Naive B cell (primary cell): ENCODE measurements at places on chromosomes 1 and 21.
A peak's percentile ranks its signal among the peaks of the same experiment; 100 is the strongest.

DNA sequence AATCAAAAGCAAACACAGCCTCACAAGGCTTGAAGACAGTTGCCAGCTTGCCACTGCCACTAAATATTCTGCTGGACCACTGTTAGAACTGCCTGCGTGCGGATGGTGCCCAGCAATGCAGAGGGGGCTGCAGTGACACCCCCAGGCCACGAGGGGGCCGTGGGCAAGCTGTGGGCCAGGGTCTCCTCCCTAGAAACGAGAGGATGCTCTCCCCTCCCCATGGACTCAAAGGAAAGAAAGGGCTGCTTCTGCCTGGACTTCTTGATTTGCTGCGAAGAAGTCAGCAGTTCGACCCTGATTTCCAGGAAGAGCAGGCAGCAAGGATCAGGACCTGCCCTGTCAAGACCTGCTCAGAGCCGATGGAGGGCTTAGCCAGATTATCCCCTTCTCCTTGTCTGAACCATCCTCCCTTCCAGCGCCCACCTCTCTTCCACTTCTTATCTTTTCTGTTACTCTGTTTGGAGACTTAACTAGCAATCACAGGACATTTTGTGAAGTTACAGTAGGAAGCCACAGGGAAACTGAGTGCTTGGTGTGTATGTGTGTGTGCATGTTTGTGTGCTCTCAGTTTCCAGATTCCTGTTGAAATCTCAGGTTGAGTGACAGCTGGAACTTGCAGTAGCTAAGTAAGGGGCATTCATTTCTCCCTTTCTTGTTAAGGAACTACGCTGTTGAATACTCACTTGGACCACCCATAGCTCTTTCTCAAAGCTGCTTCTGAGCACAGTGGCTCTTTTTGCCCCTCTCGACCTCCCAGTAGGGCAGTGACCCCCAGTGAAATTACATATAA lies 2.7 kb downstream of the MAN1C1 start:
- no peak overlapping the region for H3K27ac ChIP-seq
- peak; percentile 36 for DNase-seq
- H3K36me3 ChIP-seq, result no peaks in the 10 kb centered on the region
- H3K27me3 ChIP-seq, result peaks cover 60% of the 10 kb centered on the region

DNA sequence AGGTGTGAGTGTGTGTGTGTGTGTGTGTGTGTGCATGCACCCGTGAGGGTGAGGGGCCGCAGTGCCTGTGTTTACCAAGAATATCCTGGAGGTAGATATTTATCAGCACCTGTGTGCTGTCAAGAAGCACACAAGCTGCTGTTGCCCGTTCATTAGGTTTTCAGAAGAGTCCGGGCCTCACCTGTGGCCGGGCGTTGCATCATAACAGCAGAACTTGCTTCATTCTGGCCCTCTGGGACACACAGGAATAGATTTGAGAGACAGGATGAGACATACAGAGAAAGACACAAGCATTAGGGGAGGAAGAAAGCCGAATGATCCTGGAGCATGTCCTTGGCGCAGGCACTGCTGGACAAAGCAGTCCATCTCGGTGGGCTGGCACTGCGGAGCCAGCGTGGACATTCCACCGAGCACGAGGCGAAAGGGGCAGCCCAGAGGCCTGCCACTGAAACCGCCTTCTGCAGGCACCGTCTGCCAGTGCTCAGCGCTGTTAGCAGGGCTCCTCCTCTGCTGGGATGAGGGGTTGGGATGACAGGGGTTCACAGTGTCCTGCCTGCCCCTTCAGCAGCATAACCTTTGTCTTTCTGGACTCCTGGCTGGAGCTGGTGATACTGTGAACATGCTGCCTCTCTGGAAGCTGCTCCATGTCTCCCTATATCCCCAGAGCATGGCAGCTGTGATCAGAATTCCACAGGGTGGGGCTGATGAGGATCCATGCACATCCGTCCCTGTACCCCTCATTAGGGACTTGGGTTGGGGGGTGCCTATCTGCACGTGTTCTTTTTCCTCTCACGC lies 81.1 kb downstream of the PEX14 start:
- no peak overlapping the region for H3K4me3 ChIP-seq
- no peak for DNase-seq
- H3K27me3 ChIP-seq, result no peaks in the 10 kb centered on the region
- H3K27ac ChIP-seq, result peak overlapping the region; percentile 57
- peaks cover 16% of the 10 kb centered on the region for H3K4me1 ChIP-seq

DNA sequence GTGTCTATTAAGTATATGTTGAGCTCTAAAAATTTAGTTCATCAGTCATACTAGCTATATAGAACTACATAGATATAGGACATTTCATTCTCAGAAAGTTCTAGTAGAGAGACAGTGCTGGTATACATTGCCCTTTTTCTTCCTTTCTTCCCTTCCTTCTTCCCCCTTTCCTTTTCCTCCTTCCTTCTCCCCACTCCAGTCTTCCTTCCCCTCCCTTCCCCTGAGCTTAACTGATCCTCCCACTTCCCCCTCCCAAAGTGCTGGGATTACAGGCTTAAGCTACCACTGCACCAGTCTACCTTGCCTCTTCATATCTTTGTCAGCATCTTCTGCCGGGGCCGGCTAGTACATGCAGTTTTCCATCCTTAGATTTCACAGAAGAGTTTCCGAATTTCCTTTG lies 12.1 kb downstream of the THRAP3 start:
- peak overlapping the region; percentile 93 for H3K27ac ChIP-seq
- H3K36me3 ChIP-seq, result no peaks in the 10 kb centered on the region
- H3K4me3 ChIP-seq, result peak overlapping the region; percentile 94
- no peaks in the 10 kb centered on the region for H3K27me3 ChIP-seq
- DNase-seq, result no peak

DNA sequence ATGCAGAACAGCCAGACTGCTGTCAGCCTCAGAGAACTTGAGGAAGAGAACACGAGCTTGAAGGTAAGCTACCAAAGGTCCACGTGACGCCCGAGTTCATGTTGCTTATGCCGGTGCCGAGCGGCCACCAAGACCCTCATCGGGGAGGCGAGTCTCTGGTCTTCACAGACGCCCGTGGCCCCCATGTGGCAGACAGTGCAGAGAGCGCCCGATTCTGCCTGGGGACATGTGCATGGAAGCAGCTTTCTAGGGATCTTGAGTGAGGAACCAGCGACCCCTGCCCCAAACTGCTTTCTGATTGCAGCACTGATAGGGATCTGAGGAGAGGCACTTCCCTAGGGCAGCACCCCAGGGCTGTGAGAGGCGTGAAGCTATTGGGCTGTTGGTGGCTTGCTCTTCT lies 56.3 kb upstream of the DIP2A start:
- no peaks in the 10 kb centered on the region for H3K27me3 ChIP-seq
- H3K4me3 ChIP-seq, result no peak overlapping the region

DNA sequence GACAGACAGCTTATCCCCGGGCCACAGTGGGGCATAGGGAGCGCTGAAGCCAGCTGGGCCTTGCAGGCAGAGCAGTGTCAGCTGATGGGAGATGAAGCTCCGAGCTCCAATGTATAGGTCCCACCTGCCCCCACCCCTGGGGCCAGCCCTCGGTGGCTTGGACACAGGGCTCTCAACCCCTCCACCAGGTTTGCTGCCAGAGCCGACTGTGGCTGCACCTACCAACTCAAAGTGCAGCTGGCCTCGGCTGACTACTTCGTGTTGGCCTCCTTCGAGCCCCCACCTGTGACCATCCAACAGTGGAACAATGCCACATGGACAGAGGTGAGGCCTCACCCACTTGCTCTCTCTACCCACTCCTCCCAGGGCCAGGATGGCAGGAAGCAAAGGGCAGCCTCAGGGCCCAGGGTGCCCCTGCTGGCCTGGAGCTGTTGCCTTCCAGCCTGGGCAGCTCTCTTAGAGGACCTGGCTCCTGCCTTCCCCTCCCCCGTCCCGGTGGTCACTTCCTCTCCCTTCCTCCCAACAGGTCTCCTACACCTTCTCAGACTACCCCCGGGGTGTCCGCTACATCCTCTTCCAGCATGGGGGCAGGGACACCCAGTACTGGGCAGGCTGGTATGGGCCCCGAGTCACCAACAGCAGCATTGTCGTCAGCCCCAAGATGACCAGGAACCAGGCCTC lies 7.7 kb downstream of the MAD2L2 start:
- H3K4me3 ChIP-seq, result no peak overlapping the region
- no peak overlapping the region for H3K27ac ChIP-seq
- H3K4me1 ChIP-seq, result peaks cover 16% of the 10 kb centered on the region
- no peaks in the 10 kb centered on the region for H3K27me3 ChIP-seq
- no peak for DNase-seq

DNA sequence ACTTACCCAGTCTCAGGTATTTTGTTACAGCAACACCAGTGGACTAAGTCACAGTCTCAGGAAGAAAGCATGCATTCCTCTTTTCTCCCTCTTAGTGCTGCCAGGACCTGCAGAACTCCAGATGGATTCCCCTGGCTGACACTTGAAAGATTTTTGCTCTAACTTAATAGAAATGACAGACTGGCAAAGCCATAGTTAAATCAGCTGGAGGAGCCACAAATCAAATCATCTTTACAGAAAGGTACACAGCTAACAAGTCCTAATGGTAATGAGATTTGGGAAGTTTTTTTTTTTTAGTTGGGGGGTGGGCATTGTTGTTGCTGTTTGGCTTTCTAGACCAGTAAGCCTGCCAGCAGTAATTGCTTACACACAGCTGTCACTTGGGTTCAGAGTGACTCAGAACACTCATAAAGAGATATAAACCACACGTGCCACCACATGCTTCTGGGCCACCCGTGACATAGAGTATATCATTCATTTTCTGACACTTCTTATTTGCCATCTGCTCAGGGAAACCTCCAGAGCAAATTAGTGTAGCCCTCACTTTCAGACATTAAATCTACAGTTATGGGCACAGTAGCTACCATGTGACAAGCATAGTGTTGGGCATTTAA lies 72.4 kb downstream of the FH start:
- no peak for DNase-seq
- H3K4me1 ChIP-seq, result peaks cover 4% of the 10 kb centered on the region
- H3K4me3 ChIP-seq, result no peak overlapping the region
- H3K27me3 ChIP-seq, result peaks cover 9% of the 10 kb centered on the region

GRCh38 chr1:243946946-243947345 lies 96.9 kb upstream of the AKT3 start:
- no peaks in the 10 kb centered on the region for H3K36me3 ChIP-seq
- H3K27ac ChIP-seq, result no peak overlapping the region
- DNase-seq, result peak; percentile 13
- peaks cover 2% of the 10 kb centered on the region for H3K27me3 ChIP-seq
- no peak overlapping the region for H3K4me3 ChIP-seq

DNA sequence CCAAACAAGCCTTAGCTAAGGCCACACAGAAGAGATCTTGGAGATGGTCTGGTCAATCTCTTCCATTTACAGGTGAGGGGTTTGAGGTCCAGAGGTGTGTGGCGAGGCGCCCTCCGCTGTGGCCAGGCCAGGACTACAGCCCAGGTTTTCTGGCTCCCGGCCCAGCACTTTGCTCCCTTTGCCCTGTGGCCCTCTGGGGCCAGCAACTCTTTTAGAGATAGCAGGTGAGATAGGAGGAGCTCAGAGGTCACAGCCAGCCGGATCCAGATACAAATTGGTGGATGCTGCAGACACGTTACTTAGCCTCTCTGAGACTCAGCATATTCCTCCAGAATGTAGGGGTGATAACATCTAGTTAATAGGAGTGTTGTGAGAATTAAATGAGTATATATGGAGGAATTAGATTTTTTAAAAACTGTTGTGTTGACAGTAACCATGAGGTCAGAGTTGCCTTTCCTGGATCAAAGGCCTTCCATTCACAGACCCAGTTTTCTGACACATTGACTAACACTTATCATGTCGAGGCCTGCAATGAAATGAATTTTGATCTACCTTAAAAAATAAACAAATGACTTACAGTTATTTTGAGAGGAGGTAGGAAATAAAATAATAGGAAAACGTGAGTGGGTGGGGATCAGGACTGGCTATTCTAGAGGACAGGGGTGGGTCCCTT lies 16.6 kb downstream of the TEX35 start:
- H3K4me3 ChIP-seq, result no peak overlapping the region
- H3K36me3 ChIP-seq, result no peaks in the 10 kb centered on the region

DNA sequence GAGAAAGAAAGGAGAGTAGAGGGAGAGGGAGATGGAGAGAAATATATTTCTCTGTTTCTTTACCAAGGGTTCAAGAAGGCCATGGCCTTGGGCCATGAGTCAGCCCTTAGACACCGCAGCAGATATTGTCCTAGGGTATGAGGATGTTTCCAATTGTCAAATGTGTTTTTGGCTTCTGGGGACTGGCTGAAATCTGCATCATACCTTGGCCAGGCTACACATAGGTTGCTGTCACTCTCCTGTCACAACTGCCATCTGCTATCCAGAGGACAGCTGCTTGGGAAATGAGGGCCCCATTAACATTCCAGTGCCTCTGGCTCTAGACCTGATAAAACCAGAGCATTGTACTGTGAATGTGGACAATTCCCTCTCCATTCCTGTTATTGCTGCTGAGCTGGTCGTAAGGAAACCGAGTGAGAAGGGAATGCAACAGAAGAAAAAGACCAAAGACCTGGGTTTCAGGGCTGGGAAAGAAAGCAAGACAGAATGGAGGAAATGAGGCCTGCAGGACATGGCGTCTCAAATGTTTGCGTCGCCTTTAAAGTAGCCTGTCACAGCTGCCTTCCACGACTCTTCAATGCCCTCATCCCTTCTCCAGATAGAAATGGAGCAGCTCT lies 8.8 kb upstream of the PIGC start:
- no peak overlapping the region for H3K4me3 ChIP-seq
- H3K27me3 ChIP-seq, result no peaks in the 10 kb centered on the region
- no peaks in the 10 kb centered on the region for H3K36me3 ChIP-seq
- peaks cover 5% of the 10 kb centered on the region for H3K4me1 ChIP-seq
- DNase-seq, result no peak

DNA sequence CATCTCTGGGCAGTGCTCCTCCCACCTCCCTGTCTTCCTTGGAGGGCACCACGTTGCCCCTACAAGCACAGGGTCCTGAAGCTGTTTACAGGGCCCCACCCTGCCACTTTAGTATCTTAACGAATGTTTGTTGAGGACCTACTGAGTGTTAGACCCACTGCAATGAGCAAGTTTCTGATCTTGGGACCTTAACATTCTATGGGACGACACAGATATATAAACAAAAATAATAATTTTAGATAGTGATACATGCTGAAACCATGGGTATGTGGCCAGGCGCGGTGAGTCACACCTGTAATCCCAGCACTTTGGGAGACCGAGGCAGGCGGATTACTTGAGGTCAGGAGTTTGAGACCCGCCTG lies 10.1 kb downstream of the ENTREP3 start:
- no peak for DNase-seq
- no peaks in the 10 kb centered on the region for H3K27me3 ChIP-seq
- peaks cover 47% of the 10 kb centered on the region for H3K4me1 ChIP-seq
- H3K36me3 ChIP-seq, result no peaks in the 10 kb centered on the region

- no peaks in the 10 kb centered on the region for H3K36me3 ChIP-seq
- peaks cover 9% of the 10 kb centered on the region for H3K4me1 ChIP-seq
- H3K27me3 ChIP-seq, result no peaks in the 10 kb centered on the region
- H3K4me3 ChIP-seq, result no peak overlapping the region
Observed at GRCh38 chr1:44681905-44682882, 7.7 kb downstream of the ARMH1 start.
